CD8-positive, alpha-beta T cell (primary cell): ENCODE measurements at places on chromosomes 1 and 21.
A peak's percentile ranks its signal among the peaks of the same experiment; 100 is the strongest.

DNA sequence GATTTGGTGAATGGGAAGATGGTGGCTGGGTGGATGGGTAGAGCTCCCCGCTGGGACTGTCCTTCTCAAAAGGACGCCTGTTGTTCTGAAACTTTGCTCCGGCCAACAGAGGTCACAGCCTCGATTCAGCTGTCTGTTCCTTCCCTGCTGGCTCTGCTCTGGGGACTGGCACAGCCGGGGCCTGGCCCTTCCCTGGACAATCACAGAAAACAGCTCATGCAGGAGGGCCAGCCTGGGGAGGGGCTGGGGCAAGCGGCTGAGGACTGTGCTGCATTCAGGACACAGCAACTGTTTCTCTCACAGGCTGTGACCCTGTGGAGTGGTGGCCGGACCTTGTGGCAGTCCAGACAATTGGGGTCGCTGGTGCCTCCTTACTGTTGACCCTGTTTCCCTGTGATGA is 110.7 kb upstream of the TMEM51 start:
- DNase-seq: no peak

GRCh38 chr21:45724345-45724961 is 80.9 kb downstream of the PCBP3 start:
- DNase-seq: no peak

DNA sequence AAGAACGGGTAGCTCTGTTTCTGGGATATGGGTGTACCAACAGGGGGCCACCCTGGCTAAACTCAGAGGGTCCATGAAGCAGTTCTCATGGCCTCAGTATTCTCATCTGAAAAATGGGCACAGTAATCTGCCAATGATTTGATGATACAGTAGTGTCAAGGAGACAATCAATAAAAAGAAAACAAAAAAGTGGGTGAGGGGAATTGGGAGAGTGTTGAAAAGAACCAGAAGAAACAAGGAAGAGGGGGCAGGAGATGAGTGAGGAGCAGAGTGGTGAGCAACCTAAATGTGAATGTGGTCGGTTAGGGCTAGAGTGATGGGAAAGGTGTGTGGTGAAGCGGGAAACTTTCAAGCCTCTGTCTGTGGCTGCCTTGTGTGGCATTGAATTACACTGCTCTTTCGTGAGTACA is 2.0 kb downstream of the SLAMF7 start:
- DNase-seq: no peak

GRCh38 chr1:26359981-26360806 is 6.3 kb upstream of the CRYBG2 start:
- peak; percentile 64 for DNase-seq

DNA sequence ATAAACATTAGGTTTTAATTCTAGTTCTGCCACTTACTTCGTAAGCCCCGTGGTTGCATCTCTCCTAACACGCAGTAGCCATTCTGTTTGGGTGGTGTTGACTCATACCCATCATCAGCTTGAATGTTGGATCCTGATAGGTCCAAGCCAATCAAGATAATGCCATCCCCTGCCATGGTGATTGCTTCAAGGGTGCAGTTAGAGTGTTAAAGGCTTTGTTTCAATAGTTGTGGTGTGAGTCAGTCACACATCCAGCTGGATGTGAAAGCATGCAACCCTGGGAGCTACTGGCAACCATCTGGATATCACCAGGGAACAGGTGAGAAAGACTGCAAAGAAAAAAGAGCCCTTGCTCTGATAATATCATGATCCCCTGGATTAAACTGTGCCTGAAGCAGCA is 69.1 kb downstream of the OMA1 start:
- DNase-seq: no peak

GRCh38 chr1:44073528-44073927 is 42.3 kb upstream of the SLC6A9 start:
- no peak for DNase-seq

GRCh38 chr1:30284226-30284625 is 439.2 kb downstream of the MATN1 start:
- DNase-seq: no peak

DNA sequence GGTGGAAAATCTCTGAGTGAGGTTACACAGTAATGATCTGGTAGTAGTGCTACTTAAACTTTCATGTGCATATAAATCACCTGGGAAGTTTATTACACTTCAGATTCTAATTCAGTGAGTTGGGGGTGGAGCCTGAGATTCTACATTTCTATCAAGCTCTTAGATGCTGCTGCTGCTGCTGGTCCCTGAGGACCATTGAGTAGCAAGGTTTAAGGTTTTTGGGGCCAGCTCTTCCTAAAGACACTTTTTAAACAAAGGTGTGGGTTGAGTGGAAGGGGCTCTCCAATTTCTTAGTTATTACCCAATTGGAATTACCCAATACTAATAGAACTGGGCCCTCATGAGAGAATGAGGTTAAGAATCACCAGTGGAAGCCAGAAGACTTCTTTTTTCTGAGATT is 29.5 kb downstream of the KCNA3 start:
- no peak for DNase-seq

DNA sequence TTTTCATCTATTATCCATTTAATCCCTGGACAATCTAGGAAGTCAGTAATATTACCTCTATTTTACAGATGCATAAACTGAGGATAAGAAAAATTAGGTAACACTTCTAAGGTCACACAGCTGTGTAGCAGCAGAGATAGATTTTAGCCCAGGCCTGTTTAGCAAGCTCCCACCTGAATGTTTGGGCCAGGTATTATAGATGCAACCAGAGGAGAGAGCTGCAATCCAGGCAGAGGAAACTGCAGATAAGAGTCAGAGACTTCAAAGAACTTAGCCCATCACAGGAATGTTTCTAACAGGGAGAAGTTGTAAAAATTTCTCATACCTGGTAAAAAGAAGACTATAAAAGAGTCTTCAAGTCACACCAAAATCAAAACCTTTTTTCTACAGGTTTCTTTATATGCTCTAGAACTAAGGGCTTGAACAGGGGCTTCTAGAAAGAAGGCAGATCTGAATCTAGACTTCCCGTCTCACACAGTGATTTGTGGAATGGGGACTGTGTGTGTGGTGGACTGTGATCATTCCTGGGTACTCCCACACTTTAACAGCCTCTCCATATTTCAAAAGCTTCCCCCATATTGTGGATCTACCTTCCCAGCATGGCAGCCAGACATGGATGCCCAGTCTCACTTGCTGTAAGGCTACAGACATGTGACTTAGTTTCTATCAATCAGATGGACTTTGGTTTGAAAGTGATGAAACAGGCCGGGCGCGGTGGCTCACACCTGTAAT is 128.7 kb downstream of the TLR5 start:
- DNase-seq: no peak

GRCh38 chr21:30233228-30234020 is 17.5 kb upstream of the CLDN8 start:
- DNase-seq: no peak
